MG63 (cell line): ENCODE measurements at places on chromosomes 11 and 22. TPM values are rescaled to one million over a fixed set of nuclear protein-coding genes. Genes with fewer than 3 reads are reported as not detected.

Gene ADM2
- total RNA-seq: 2.2 and 6.9 TPM in 2 replicates

Gene RASGRP2
- total RNA-seq: not detected in 2 replicates

Gene NLRP10
- total RNA-seq: 0.36 TPM in 1 of 2 replicates, not detected in the other

Gene KCNJ1
- total RNA-seq: not detected in 2 replicates

Gene HEPHL1
- not detected in 2 replicates for total RNA-seq

Gene C11orf42
- not detected in 2 replicates for total RNA-seq

Gene PRR14L
- 0.69 and 3.5 TPM in 2 replicates for total RNA-seq

Gene CSF2RB
- total RNA-seq: not detected in 2 replicates

Gene PGR
- total RNA-seq: not detected in 2 replicates

Gene FAM181B
- total RNA-seq: not detected in 2 replicates

Gene DENND6B
- total RNA-seq: 0.15 and 0.46 TPM in 2 replicates

Gene MMP7
- total RNA-seq: not detected in 2 replicates

Gene CREB3L1
- total RNA-seq: 2.5 and 12.5 TPM in 2 replicates

Gene SESN3
- total RNA-seq: 0.69 and 0.79 TPM in 2 replicates

Gene E2F8
- total RNA-seq: 1.9 TPM in 2 replicates

Gene MPPED2
- total RNA-seq: not detected in 2 replicates

Gene MUC6
- not detected in 2 replicates for total RNA-seq

Gene TRIM48
- total RNA-seq: not detected in 2 replicates

Gene OR52N4
- total RNA-seq: not detected in 2 replicates

Gene RFPL2
- not detected in 2 replicates for total RNA-seq

Gene CBL
- total RNA-seq: 5.7 and 6.2 TPM in 2 replicates

Gene LINC01488
- not detected in 2 replicates for total RNA-seq
